Activated gamma-delta T cell (primary cell): ENCODE measurements at places on chromosomes 1 and 21.

DNA sequence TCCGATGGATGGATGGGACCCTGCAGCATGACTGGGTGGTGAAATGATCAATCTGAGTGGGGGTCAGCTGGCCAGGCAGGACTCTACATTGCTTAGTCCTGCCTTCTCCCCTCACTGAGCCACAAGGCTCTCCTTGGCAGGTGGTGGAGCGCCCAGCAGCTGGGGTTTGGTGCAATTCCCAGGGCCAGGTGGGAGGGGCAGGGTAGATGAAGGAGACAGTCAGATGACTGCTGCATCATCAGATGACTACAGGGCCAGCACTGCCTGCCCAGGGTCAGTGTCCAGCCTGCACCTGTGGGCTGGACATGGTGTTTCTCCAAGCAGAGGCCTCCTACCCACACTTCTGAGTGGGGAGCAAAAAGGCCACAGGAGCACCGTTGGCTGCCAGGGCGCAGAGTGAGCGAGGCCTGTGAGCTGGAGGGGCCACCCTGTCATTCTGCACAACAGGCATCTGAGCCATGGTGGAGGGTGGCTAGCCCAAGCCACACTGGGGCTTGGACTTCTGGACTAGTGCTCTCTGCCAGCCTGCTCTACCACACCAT lies 103.9 kb upstream of the EDN2 start:
- no peak for DNase-seq

- DNase-seq, result no peak
Measured at GRCh38 chr1:246001142-246001836, 505.8 kb downstream of the SMYD3 start.

- DNase-seq, result no peak
Measured at GRCh38 chr1:186079084-186079684, 295.9 kb downstream of the TPR start.

DNA sequence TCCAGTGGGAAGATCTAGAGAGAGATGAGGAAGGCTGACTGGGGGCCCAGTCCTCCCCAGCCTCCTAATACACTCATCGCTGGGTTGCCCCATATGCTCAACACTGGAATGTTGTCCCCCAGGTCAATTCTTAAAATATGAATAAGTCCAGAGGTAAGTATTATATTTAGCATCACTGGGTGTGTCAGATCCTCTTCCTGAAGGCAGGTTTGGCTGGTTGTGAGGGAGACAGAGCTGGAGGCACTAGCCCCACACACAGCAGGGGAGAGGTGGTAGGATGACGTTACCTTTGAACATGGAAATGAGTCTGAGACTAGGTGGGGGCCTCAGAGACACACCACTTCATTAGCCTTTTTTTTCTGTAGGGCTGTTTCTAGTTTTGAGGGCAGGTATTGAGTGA lies 42.6 kb downstream of the SLC44A3 start:
- DNase-seq, result no peak

- no peak for DNase-seq
Measured at GRCh38 chr1:160658162-160658813, 11.4 kb upstream of the SLAMF1 start.

- no peak for DNase-seq
Measured at GRCh38 chr1:61353797-61354406, 271.5 kb downstream of the NFIA start.

DNA sequence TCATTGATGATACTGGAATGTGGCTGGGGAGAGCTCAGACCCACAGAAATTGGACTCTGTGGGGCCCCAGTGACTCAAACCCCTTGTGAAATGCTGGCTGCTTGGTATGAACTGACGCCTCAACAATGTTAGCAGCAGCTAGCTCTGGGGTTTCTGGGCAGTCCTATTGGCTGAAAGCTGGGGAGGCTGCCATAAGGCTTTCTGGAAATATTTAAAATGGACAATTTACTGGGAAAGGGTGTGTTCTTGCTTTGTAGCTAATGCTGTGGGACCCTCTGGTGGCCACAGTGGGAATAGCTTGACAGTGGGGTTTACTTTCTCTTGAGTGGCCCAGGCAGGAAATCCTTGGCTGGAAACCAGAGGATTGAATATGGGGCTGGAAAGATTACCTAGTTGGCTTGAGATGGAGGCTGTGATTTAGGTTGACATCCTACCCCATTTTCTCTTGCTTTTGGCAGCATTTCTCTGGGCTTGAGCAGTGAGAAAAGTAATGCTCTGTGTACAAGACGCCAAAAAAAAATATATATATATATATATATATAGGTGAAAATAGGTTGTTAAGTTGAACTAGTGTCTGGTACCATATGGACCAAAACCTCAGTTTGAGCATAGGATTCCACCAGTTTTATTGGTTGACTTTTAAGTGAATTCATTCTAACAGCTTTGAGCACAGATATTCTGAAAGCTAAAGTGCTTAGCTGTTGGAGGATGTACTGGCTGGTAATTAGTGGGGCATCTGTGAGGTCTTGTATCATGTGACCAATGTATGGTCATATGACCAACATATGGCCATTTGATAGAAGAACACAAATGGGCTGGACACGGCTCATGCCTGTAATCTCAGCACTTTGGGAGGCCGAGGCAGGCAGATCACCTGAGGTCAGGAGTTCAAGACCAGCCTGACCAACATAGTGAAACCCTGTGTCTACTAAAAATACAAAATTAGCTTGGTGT lies 8.2 kb upstream of the S100A10 start:
- DNase-seq, result no peak

DNA sequence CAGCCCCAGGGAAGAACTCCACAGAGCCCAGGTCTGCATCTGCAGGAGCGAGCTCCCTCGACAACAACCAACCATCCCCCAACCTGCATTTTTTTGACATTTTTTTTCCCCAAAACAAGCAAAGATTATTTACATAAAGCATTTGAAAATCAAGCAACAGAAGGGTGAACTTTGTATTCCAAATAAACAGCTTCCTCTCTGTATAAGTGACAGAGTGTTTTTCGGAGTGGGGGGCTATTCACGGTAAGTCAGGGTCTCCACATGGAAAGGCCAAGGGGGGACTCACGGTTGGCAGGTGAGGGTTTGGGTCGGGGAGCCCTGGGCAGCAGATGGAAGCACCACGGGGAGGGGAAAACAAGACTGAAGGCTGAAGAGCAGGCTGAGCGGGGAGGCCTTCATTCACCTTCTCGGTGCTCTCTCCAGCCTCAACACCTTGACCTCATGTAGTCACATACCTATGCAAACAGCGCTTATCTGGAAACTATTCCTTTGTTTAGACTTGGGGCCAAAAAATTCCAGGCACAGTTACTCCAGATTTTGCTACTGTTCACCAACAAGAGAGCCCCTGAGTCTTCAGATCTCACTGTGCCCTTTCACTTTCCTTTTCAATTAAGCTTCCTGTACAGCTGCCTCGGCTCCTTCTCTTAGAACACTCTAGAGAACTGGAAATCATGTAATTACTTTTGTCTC lies 27.6 kb downstream of the C2CD2 start:
- DNase-seq, result no peak

DNA sequence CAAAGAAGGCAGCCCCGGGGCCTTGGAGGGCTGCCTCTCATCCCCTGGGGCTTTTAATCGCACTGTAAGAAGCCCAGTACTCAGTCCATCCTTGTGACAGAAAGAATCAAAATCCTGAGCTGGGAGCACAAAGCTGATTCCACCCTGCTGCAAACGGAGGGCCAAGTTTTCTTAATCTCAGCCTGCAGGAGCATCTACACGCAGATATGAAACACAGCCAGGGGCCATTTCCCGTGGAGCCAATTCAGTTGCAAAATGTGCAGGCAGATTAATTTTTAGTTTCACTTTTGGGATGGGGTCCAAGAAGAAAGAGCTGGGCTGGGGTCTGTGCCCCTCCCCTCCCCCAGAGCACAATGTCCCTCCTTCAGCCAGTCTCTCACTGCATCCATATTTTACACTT lies 4.4 kb downstream of the LYPD8 start:
- no peak for DNase-seq

- DNase-seq, result no peak
Measured at GRCh38 chr1:34087986-34088385, 77.0 kb downstream of the CSMD2 start.

- DNase-seq, result no peak
Measured at GRCh38 chr1:228152918-228153258, 3.2 kb downstream of the GJC2 start.

DNA sequence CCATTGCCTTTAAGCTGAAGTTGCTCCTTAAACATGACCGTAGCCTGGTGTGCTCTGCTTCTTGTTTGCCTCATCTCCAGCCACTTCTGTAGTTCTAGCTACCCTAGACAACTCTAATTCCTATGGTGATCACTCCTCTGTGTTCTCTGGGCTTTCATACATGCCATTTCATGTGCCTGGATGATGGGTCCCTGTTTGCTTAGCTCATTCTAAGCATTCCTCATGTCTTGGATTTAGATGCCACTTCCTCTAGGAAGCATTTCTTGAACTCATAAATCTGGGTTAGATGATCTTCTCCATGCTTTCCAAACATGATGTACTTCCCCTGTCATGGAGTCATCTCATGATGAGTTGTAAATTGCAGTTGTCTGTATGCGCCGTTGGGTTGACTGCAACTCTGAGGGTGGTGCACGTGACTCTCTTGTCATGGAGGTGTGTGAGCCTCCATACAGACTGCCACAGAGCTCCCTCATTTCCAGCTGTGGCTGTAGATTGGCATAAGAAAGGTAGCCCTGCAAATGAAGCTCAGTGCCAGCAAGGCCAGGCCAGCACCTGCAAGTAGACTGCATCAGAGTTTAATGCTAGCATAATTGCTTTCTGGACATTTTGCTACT lies 77.2 kb downstream of the LAMC1 start:
- DNase-seq, result no peak

- DNase-seq, result no peak
Measured at GRCh38 chr1:51237351-51238033, 1.4 kb downstream of the RNF11 start.

GRCh38 chr1:4931486-4931885 lies 277.1 kb downstream of the AJAP1 start:
- no peak for DNase-seq

GRCh38 chr1:31830511-31830910 lies 14.7 kb upstream of the SPOCD1 start:
- DNase-seq, result no peak

GRCh38 chr1:99369154-99369553 lies 104.9 kb downstream of the PLPPR4 start:
- no peak for DNase-seq

DNA sequence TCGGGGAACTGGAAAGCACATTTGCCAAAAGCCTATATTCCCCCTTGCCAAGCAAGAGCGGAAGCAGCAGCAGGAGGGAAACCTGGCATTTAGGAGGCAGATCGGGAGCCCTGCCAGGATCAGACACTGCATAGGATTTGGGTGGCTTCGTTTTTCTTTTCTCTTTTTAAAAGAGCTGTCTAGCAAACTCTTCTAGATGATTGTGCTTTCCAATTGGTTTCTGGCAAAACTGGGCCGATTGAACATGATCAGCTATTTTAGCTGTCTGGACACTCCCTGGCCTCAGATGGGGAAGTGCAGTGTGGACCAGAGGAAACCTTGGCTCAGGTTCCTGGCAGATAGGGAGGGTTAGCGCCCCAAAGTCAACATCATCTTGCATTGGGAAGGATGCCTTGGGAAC lies 414.0 kb upstream of the KAZN start:
- DNase-seq, result no peak

- no peak for DNase-seq
Measured at GRCh38 chr1:204491655-204492054, 3.0 kb downstream of the PIK3C2B start.

- DNase-seq, result no peak
Measured at GRCh38 chr1:79074975-79075374, 68.4 kb upstream of the ADGRL4 start.

- DNase-seq, result no peak
Measured at GRCh38 chr1:93695411-93696005, 13.9 kb upstream of the BCAR3 start.

DNA sequence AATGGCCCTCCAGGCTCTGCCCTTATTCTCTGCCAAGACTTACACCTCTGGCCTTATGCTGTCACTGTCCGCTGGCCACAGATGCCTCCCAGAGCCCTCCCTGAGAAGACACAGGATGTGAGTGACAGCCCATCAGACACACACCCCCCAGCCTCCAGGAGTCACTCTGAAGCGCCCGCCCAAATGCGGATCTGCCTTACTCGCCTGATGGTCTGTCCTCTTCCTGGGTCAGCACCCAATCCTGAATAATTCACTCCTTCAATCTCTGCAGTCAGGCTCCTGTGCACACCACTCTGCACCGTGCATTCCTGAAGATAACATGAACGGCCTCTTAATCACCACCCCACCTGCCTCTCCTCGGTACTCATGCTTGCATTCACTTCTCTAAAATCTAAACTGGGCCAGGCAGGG lies 14.7 kb downstream of the CLSTN1 start:
- no peak for DNase-seq
